Umbilical cord (tissue), 2 donors: ENCODE measurements at places on chromosomes 3 and 15. TPM values are rescaled to one million over a fixed set of nuclear protein-coding genes. Genes with fewer than 3 reads are reported as not detected.

Gene CHRFAM7A
- 0.48 TPM for total RNA-seq

Gene MLH1
- 43.6 TPM for total RNA-seq

Gene CHST2
- total RNA-seq, result 17.3 TPM

Gene MRAS
- 22.6 TPM for total RNA-seq

Gene HES1
- total RNA-seq, result 10.1 TPM

Gene TTLL13
- total RNA-seq, result not detected

Gene CACNA2D2
- 0.24 TPM for total RNA-seq

Gene ALDH1A3
- total RNA-seq, result 2.2 TPM

Gene UBP1
- total RNA-seq, result 28.4 TPM

Gene ADCY5
- total RNA-seq, result 48.2 TPM

Gene SLC6A20
- total RNA-seq, result 2.9 TPM

Gene GOLGA8N
- total RNA-seq, result 14.7 TPM

Gene TMEM108
- 6.0 TPM for total RNA-seq

Gene C3orf80
- total RNA-seq, result 2.6 TPM

Gene DLL4
- 3.6 TPM for total RNA-seq

Gene SI
- total RNA-seq, result 0.24 TPM

Gene CCDC71
- total RNA-seq, result 7.0 TPM

Gene SEMA3G
- 1.4 TPM for total RNA-seq

Gene GPR156
- 0.96 TPM for total RNA-seq

Gene PTPN9
- total RNA-seq, result 17.8 TPM

Gene SLC25A36
- total RNA-seq, result 122 TPM

Gene C2CD4B
- total RNA-seq, result not detected

Gene GRAMD1C
- 8.2 TPM for total RNA-seq

Gene AQP9
- 1.9 TPM for total RNA-seq

Gene ST6GAL1
- total RNA-seq, result 44.1 TPM

Gene XCR1
- 0.24 TPM for total RNA-seq

Gene GABRR3
- 4.6 TPM for total RNA-seq

Gene STAC
- total RNA-seq, result 6.7 TPM

Gene CD200
- 13.2 TPM for total RNA-seq

Gene CDHR4
- total RNA-seq, result not detected

Gene PRKCI
- total RNA-seq, result 65.5 TPM

Gene TMEM40
- 4.8 TPM for total RNA-seq

Gene SCG5
- total RNA-seq, result 1.4 TPM

Gene PRRT3
- 0.24 TPM for total RNA-seq

Gene ITGA11
- total RNA-seq, result 84.5 TPM

Gene CLDN16
- 0.24 TPM for total RNA-seq
